Activated T-helper 9 cell treated with anti-CD3 and anti-CD28 coated beads, Interleukin-2, amount 50 U/mL, for 16 hours (primary cell): ENCODE measurements at places on chromosomes 5 and 9.

DNA sequence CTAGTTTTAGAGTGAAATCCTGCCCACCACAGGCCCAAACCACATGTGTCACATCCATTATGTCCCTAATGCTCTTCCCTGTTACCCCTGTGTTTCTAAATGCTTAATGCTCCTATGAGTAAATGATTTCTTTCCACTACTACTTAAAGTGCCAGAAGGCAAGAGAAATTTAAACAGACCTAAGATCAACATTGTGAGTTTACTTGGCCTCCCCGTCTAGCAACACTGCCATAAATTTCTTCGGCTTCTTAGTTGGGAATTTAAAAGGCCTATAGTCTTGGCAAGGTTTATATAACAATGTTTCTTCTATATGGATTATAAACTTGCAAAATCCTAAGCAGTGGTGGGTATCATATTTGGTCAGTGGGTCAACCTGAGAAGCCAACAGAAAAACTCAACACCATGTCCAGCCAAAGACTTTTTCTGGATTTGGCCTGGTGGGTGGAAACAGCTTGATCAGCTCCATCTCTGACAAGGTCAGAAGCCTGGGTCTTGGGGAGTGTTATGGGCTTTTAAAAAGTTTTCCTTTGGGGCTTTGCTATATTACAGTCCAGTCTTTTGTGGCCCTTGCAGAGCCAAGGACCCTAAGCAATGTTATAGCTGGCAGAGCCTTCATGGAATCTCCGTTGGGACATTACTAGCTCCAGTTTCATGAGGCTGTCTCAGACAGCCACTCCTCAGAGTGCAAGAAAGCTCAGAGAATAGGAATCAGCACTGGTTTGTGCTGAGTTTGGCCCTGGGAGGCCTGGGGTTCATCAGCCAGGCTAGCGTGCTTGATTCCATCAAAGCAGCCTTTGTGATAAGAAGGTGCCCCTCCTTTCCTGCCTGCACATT lies 119.8 kb downstream of the PRDM6 start:
- no peak for DNase-seq

DNA sequence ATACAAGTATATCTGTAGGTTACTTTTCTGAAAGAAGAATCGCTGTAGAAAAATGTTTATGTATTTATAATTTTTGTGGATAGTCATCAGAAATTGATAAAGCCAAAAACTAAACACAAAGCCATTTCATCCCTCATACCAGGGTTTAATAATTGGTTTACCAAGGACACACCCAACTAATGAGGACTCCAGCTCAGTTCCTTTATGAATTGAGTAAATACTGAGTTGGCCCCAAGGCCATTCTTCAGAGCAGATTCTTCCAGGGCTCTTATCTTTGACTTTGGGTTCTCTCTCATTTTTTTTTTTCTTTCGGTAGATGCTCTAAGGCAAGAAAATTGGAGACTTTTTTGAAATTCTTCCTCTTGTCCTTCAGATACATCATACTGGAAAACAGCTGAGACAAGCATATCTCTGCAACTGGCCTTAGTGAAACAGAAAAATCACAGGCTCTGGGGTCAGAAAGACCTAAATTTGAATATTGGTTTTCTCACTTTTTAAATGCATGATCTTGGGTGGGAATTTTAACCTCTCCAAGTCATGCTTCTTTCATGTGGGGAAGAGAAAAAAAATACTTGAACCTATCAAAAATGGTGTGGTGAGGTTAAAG lies 401.8 kb downstream of the ARHGEF28 start:
- no peak for DNase-seq

DNA sequence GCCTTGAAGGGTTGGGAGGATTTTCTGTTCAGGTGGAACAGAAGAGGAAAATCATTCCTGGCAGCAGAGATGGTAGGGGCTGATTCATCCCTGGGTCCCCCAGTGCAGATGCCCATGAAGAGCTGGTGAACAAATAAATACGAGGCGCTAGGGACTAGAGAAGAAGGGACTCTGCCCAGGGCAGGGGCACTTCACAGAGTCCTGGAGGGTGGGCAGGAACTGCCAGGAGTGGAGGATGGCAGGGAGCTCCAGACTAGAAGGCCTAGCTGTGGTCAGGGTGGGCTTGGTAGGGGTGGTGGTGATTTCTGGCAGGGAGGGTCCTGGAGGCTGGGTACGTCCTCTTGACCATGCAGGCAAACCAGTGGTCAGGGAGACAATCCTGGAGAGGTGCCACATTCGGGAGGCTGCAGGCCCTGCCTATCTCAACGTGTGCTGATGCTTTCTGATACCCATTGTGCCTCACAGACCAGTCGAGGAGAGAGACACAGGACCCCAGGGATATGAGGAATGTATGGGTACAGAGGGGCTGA lies 69.9 kb downstream of the CRB2 start:
- no peak for DNase-seq

DNA sequence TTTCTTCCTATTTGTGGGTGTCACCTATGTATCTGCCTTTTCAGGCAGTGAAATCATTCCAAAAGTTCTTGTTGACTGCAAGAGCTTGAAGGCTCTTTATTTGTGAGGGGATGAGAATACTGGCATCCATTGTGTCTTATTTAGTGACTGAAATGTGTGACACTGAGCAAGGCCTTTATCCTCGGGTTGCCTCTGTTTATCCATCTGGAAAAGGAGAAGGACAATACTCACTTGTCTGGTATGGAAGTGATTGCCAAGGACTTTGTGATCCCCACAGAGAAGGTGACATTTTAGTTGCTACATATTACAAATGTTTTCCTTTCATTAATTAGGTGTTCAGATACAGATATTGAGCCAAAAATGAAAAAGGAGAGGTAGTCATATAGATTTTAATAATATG lies 80.2 kb downstream of the ARRDC3 start:
- DNase-seq, result no peak

- DNase-seq, result no peak
Observed at GRCh38 chr9:115717711-115718173, 435.8 kb upstream of the PAPPA start.

GRCh38 chr5:169106911-169107706 lies 193.8 kb downstream of the SLIT3 start:
- no peak for DNase-seq

DNA sequence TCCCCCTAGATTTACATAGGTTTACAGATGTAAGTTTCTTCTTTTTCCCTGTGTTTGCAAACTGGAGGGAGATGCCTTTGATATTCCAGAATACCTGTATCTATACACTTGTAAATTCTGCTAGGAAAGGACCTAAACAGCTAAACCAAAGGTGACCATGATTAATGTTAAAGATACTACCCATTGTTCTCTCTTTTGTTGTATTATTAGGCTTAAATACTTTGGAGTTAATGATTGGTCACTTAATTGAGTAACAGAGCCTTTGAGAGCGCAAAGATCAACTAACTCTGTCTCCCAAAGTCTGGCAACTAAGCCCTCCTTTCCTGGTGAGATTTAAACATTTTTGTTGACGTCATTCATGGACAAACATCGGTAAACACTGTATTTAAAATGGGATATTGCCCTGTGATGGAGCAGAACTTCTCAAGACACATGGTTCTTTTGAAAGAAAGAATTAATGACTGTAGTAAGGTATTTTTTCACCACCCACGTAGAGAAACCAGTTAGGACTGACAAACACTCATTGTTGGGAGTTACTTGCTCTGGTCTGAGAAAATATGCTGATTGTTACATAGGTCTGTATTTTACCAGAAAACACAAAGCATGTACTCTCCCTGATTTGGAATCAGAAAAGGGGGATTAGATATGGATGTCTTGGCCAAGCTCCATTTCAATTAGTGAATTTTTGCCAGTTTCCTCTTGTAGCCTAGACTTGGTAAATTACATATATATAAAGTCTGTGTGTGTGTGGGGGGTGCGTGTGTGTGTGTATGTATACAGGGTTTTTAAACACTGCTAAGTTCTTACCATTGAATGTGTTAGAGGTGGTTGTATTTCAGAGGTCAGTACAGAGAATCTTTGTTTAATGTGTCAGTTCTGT lies 4.6 kb downstream of the VCAN start:
- DNase-seq, result no peak

DNA sequence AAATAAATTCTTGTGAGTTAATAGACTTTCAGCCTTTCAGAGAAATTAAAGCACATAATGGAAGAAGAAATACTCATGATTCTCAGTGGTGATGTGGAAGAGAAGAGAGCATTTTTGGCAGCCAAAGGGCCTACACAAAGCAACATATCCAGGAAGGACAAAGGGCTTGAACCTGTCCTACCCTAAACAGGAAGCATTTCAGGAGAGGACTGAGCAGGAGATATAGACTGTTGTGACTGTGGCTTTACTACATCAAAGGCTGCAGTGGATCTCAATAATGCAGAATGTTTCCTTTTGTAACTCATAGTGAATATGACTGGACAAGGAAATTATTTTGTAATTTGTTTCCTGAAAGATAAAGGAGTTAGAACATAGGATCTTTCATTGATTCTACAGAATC lies 1.3 kb upstream of the PARP8 start:
- no peak for DNase-seq

DNA sequence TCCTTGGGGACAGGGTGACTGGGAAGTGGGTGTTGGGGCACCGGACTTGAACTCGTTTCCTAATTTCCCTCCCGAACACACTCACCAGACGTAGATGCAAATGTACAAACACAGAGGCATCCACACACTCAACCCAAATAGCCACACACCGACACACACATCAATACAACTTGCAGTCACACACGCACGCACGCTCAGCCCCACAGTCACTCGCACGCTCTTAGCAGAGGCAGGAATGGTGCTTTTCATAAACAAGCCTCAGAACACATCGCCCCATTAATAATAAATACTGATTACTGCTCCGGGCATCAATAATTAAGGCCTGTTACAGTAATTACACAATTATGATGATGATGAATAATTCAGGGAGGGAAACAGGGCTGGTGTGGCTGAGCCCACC lies 5.7 kb downstream of the BARHL1 start:
- no peak for DNase-seq

DNA sequence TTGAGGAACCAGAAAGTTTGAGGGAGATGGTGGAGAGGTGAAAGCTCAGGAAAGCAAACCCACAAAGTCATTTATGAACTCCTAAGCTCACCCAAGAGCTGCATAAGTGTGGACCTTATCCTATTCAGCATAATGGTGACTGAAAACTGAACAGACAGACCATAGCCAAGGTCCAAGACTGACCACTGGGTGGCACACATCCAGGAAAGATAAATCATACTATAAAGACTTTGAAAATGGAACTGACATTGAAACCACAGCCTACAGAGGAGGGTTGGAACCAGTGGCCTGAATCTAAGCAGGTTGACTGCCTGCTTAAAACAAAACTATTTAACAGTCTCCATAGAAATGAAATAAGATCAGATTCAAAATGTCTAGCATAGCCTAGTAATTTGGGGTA lies 121.0 kb upstream of the RGS7BP start:
- DNase-seq, result no peak

GRCh38 chr9:112881331-112881730 lies 9.3 kb downstream of the SLC46A2 start:
- DNase-seq, result no peak
